ENCODE measurements at places on chromosomes 4 and X.

DNA sequence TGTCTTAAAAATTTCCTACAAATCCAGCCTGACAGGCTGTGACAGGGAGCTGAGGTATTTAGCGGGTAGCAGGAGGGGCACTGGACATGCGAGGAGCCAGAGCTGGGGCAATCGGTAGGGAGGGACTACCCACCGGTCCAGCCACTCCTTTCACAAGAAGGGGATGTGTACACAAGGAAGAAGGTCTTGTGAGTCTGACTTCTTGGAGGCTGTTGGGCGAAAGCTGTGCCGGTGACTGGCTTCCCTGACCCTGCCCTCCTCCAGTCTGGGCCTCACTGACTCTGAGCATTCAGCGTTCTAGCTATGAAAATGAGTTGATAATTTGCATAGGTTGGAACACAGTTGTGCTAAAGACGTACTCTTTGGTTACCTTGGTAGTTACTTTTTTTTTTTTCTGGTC, 12.7 kb upstream of the CXCL8 start:
- DNase-seq, result no peak

GRCh38 chr4:18291256-18291655, 269.7 kb upstream of the LCORL start:
- no peak for DNase-seq

GRCh38 chrX:87636533-87636932, 118.9 kb downstream of the KLHL4 start:
- DNase-seq, result no peak

- no peak for DNase-seq
Measured at GRCh38 chr4:37236165-37236564, 8.4 kb upstream of the NWD2 start.

- no peak for DNase-seq
Measured at GRCh38 chr4:106627051-106627450, 258.5 kb upstream of the GIMD1 start.

- no peak for DNase-seq
Measured at GRCh38 chr4:6920171-6920570, 10.5 kb downstream of the TBC1D14 start.

DNA sequence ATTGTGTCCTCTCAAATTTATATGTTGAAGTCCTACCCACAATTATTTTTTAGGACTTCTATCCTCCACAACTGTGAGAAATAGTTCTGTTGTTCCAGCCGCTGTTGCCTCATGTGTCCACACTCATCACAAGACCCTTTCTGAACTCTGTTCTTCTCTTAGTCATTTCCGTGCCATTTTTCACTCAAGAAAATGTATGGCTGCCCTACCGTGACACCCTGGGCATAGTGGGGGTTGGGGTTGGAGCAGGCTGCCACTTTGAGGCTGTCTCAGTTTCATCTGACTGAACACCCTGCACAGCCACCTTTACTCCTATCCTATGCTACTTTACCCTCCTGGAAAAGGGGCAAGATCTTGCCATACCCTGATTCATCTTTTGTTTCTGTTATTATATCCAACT, 319.1 kb downstream of the TENM3 start:
- no peak for DNase-seq

DNA sequence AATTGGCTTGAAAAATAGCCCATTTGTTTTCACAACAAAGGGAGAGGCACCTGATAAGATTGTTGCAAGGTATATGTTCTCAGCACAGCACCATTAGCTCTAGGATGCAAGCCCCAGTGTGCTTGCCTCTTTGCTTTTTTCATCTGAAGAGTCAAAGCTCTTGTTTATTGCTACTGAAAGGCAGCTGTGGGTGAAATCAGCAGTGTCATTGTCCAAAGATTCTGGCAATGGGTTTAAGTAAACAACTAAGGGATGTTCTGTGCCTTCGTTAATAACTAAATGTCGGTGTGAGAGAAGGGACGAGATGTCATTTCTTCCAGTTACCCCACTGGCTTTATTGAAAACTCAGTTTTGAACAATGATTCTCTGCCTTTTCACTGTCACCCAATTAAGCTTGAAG, 567.7 kb downstream of the KCNIP4 start:
- DNase-seq, result no peak

GRCh38 chrX:3066555-3066954, 25.3 kb downstream of the ARSF start:
- DNase-seq, result no peak

DNA sequence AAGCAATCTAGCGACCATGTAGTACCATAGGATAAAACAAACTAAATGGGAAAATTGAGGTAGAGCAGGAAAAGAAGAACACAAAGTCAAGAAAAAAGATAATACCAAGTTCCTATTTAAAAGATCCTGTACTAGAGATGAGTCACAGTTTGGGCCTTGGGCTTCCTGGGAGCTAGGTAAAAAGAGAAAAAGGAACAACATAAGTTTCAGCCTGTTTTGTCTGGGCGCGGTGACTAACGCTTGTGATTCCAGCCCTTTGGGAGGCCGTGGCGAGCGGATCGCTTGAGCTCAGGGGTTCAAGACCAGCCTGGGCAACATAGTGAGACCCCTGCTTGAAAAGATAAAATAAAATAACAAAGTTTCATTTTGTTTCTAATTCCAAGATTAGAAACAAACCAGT, 14.0 kb upstream of the TMEM156 start:
- DNase-seq, result no peak

GRCh38 chr4:140116442-140117104, 37.4 kb downstream of the MAML3 start:
- DNase-seq, result no peak

DNA sequence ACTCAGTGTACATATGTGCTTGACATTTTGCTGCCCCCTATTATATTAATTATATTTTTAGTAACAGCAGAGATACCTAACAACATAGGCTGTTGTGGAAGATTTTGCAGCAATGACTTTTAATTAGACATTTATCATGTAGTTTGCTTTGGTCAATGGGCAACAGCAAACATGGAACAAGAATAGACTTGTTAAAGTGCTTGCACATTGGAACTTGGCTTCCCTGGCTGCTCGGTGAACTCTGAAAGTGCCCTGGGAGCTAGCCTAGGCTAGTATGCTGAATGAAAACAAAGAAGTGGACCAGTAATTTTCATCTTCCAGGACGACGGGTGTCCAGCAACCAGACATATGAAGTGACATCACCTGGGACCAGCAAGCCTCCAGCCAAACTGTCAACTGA, 1157.1 kb downstream of the ARAP2 start:
- DNase-seq, result no peak

GRCh38 chr4:47222276-47222675, 190.9 kb downstream of the GABRB1 start:
- DNase-seq, result no peak

DNA sequence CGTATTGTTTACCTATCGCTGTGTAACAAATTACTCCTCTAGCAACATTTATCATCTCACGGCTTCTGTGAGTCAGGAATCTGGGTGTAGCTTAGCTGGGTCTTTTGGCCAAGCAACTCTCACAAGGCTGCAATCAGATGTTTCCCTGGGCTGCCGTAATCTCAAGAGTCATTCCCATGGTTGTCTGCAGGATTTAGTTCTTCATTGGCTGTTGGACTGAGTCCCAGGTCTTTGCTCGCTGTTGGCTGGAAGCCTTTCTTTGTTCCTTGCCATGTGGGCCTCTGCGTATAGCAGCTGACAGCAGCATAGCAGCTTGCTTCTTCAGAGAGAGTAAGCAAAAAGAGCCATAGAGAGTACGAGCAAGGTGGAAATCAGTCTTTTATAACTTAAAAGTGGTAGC, 16.8 kb downstream of the POLR2B start:
- DNase-seq, result no peak

DNA sequence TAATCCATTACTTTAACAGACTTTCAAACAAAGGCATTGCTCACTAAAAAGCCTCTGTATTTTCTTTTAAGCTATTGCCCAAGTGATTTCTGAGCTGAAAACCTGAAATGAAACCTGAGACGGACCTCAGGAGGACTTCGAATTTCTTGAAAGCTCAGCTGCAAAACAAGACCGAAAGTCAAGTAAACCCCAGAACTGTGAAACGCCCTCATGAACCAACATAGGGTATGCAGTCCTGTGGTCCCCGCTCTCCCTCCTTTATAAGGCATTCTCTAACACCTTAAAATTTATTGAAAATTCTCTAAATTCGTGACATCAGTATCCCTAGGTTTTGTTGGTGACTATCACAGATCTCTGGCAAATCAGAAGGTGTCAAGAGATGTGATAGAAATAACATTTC, 91.8 kb downstream of the SHISA3 start:
- DNase-seq, result no peak

DNA sequence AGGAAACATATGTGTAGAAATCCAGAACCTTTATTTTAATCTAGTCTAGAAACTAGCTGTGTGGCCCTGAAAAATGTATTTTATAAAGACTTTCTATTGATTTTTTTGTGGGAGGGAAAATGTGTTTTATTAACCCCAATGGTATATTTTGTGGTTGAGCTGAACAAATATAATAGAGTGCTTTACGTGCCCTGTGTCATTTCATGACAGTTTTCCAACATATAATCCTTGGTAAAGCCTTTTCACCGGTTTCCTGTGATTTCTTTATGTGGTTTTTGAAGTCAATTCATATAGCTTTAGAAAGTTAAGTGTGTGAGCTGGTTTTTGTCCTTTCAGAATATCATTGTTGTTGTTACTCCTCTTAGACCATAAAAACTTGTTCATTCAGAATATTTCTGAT, 375.7 kb downstream of the ADGRL3 start:
- DNase-seq, result no peak

- DNase-seq, result no peak
Measured at GRCh38 chr4:183157215-183157614, 58.2 kb downstream of the WWC2 start.

DNA sequence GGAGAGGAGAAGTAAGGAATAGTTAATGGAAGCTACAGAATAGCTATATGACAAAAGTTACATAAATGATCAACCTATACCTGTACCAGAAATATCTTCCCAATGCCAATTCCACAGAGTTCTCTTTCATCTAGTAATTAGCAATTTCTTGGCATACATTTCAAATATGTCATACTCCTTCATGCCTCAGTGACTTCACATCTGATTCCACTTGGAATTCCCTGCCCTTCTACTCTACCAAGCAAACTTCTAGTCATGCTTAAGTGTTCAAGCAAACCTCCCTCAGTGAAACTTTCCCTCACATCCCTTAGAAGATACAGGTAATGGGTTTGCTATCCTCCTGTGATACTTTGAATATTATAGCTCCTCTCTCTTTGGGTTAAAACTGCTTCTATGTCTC, 127.1 kb downstream of the KLHL13 start:
- DNase-seq, result no peak

DNA sequence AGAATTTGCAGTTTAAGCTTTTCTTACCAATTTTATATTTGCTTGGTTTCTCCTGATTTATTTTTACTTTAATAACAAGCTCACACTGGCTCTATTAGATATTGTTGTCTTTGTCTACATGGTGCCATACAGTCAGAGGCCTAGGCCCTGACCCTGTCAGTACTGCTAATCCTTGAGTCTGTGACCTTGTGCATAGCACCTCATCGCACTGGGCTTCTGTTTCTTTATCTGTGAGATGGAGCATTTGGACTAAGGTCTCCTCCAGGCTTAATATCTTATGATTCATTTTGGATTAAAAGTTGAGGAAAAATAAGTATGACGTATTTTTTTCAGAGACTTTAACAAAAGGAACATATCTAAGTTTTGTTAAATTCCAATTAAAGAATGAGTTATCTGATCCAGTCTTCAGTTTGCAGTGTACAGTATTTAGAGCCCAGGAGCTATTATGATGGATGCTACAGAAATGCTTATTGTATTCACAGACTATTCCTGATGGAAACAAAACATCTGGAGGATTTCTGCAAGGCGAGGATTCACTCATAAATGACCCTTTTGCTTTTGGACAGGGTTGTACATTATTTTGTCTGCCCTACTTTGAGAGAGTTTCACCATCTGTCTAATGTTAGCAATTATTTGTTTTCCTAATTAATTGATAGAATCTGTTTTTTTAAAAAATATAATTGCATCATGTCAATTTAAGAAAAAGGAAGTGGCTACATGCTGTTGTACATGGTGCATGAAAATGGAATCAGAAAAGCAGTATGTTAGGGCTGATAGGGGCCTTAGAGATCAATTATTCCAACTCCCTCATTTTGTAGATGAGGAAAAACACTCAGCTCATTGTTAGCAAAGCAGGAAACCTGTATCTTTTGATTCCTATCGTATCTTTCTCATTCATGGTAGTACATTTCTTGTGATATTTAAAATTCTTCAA, 203.6 kb downstream of the BANK1 start:
- DNase-seq, result no peak

Data from activated T-cell treated with anti-CD3 and anti-CD28 coated beads, Interleukin-2, amount 50 U/mL, for 4 hours (primary cell).